ENCODE measurements at places on chromosomes 11 and 22.
A peak's percentile ranks its signal among the peaks of the same experiment; 100 is the strongest.

DNA sequence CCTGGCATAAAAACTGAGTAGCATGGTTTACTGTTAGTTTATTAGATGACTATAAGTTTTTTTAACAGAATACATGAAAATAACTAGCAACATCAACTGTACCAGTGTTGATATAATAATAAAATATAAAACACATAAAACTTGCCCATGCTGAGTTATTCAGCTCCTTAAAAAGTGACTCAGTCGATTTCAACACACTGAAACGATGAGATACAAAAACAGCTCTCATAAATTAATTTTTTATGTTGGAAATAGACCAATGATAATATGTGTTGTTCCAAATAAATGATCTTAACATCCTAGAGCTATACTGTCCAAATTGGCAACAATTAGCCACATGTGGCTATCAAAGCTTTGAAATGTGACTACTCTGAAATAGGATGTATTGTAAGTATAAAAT is 15.9 kb downstream of the PDGFD start:
- DNase-seq, result peak; percentile 83

DNA sequence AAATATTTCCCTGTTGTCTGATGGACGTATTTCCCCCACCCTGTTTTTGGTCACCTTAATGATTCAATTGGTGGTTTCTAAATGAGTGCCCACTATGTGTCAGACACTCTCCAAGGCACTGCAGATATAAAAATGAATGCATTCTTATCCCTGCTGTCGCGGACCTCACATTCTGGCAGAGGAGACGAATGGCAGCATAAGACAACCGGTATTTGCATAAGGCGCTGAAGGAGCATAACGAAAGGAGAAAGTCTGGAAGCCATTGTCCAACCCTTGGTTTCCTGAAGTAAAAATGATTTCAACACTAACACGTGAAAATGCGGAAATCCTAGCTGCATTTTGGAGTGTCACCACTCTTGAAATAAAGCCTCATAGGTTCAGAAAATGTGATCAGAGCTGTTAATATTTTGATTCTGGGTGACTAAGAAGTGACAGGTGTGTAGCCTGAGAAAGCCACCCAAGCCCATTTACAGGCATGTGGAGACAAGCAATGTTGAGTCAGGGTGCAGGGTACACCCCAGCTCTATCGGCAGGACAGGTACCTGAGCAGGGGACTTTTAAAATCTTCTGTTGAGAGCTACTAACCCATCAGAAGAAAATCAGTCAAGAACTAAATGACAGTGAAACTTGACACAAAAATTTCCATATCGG is 10.1 kb upstream of the GAB2 start:
- DNase-seq, result no peak

DNA sequence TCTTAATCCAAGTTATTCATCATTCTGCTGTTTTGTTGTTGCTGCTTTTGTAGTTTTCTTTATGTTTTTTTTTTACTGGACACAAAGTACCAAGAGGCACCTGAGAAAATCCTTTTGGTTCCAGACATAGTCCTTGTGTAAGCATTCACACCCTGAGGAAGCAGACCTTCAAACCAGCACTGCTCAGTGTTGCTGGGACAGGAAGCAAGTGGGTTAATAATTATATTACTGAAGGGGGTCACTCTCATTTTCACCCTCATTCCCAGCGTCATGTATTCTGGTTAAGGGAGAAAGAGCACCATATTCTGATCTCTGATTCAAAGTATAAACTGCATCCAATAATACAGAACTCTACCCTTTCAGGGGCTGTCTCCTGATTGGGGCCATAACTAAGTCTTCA is 5.9 kb upstream of the ALKBH3 start:
- no peak for DNase-seq

DNA sequence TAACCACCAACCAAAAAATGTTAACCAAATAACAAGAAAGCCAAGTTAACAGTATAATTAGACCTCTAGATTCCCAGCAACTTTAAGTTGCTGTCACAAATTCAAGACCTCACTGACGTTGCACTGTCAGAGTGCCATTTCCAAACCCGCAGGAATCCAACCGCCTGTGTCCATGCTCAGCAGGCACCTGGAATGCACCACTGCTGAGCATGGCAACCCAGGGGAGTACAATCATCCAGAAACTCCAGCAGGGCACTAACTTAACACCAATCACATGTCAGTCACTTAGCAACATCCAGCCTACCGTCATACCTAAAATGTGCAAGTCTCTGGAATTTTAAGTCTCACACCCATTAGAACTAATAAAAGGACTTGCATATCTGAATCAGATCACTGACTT is 48.8 kb downstream of the SMCO4 start:
- DNase-seq, result no peak

DNA sequence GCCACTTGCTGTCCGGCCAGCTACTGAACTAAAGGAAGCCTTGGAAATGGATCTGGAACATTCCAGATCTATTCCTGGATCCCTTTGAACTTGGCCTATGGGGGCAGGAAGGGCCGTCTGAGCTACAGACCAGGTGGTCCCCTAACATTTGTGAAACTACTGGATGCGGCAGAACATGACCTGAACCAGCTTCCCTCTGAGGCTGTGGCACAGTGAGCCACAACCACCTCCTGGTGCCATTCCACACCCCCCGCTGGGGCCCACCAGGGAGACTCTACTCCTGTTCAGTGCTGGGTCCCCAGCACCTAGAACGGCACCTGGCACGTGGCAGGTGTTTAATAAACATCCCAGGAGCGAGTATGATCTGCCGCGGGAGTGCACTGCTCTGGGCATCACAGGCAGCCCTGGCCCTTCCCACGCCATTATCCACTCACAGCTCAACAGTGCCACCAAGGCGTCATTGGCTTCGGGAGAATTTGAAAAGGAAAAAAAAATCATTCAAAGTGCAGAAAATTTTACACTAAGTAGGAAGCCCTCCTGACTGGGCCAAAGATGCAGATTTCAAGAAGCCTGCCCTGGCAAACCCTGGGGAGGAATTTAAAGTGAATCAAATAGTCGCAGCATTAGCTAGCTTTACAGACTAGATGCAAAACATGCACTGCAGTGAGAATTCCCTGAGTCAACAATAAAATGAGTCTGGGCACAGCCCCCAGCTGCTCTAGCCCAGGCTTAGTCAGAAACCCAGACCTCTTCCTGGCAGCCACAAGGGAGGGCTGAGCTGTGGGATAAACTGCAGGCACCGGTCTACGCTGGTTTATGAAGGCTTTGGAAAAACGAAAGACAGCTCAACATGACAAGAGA is 14.3 kb upstream of the EFCAB6 start:
- peak; percentile 67 for DNase-seq

GRCh38 chr11:76919887-76920746 is 59.4 kb downstream of the ACER3 start:
- peak; percentile 95 for DNase-seq

DNA sequence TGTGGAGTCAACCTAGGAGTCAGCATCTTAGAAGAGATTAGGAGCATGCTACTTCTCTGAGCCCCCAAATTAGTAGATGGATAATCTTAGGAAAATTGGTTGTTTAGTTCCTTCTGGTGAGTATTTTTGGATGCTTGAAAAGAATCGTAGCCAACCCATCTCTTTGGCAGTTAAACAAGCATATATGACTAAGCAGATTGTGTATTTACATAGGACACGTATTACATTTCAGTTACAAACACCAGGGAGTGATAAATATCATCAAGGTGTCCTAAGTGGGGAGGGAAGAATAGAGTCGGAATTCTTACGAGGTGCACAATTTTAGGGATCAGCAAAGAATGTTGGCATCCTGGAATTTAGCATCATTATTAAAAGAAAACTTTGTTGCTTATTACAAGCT is 13.5 kb downstream of the PLET1 start:
- no peak for DNase-seq

GRCh38 chr11:95937358-95937757 is 13.5 kb upstream of the MTMR2 start:
- DNase-seq, result peak; percentile 17

GRCh38 chr11:104000798-104001197 is 35.6 kb upstream of the DDI1 start:
- no peak for DNase-seq

DNA sequence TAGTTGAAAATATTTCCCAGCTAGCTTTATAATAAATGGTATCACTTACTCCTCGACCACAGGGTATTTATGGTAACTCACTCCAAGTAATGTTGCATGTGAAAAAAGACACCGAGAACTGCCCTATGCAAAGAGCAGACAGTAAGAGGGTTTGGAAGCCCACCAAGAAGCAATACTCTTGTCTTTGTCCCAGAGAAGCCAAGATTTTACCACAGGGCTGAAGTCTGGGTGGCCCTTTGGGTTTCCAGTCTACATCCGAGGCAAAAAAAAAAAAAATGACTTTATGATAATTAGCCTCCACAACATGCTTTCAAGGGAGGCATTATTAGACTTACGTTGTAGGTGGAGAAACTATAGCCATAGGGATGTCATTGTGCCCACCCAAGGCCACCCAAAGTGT is 83.6 kb downstream of the CCDC34 start:
- no peak for DNase-seq

GRCh38 chr11:59765068-59765735 is 10.0 kb downstream of the STX3 start:
- no peak for DNase-seq

DNA sequence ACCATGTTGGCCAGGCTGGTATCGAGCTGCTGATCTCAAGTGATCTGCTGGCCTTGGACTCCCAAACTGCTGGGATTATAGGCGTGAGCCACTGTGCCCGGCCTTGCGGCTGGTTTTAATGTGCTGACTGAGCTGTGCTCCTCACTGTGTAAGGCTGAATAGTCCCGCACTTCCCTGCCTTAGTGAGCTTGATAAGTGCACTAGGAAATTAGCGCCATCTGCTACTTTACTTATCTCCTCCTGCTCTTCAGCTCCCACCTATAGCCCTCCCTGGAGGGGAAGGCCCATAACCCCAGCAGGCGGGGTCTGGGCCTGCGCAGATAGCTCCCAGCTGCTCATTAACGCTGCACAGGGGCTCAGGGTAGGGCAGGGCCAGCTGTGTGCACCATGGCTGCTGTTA is 49.4 kb downstream of the CLMP start:
- DNase-seq, result no peak

- DNase-seq, result no peak
Observed at GRCh38 chr22:23396362-23397007, 183.6 kb downstream of the IGLL1 start.

- DNase-seq, result no peak
Observed at GRCh38 chr11:118276422-118276821, 12.3 kb upstream of the MPZL2 start.

- DNase-seq, result peak; percentile 36
Observed at GRCh38 chr11:19393941-19394340, 153.2 kb upstream of the E2F8 start.

GRCh38 chr11:44870615-44871176 is 80.0 kb downstream of the TP53I11 start:
- DNase-seq, result no peak

DNA sequence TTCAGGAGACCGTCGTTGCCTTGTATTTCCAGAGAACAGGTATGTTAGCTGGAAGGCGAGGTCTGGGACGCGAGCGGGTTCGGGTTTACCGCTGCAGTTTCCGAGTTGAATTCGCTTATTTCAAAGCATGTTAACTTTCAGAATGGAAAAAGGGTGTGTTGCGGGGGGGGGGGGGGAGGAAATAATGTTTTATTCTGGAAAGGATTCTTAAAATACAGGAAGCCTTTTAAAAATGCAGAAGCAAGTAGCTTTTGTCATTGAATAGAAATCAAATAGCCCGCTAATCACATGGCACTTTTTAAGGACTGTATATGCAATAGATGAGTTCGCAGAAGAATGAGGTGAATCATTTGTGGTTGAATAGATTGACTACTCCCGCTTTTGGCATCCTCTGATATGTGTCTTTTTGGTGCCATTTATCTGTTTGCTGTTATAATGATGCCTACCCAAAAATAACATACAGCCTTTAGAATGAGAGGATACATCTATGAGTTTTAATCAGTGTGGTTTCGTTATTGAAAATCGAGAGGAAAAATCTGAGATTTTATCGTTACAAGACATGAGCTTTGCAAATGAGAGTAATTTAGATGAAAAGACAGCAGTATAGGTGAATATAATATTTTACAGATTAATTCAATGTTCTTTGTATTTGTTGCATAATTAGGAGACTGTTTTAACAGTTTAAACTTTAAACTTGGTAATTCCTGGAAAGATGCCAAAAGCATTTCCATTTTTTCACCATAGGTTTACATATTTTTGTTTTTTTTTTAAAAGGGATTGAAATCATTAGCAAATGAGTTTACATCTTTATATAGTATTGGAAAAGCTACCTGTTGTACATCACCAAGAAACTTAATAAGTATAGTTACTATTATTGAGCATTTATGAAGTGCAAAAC is 1.7 kb downstream of the PDE3B start:
- peak; percentile 35 for DNase-seq

GRCh38 chr22:27041745-27042310 is 384.4 kb downstream of the MIAT start:
- DNase-seq, result no peak
